ENCODE measurements at places on chromosomes 6 and 20.

DNA sequence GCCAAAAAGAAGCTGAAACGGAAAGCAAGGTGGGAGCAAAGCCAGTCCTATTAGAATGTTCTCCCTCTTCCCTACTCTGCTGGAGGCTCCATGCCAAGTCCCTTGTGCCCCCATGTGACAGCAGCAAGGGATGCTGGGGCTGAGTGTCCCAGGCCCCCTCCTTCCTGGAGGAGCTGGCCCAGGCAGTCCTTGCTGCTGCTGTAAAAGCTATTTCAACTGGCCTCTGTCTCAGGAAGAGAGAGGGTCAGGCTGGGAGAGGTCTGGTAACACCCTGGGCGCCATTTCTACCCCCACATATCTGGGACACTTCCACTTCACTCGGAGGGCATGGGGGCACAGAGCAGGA is 25.0 kb downstream of the TTBK1 start:
- DNase-seq = no peak

GRCh38 chr20:34755367-34755766 is 51.2 kb downstream of the TP53INP2 start:
- DNase-seq = no peak

- no peak for DNase-seq
Observed at GRCh38 chr6:16043171-16044135, 85.4 kb upstream of the MYLIP start.

- DNase-seq = no peak
Observed at GRCh38 chr20:13344671-13345070, 123.6 kb downstream of the ISM1 start.

- DNase-seq = no peak
Observed at GRCh38 chr6:71523548-71523947, 234.9 kb downstream of the OGFRL1 start.

GRCh38 chr6:34090529-34090928 is 55.4 kb downstream of the GRM4 start:
- no peak for DNase-seq

DNA sequence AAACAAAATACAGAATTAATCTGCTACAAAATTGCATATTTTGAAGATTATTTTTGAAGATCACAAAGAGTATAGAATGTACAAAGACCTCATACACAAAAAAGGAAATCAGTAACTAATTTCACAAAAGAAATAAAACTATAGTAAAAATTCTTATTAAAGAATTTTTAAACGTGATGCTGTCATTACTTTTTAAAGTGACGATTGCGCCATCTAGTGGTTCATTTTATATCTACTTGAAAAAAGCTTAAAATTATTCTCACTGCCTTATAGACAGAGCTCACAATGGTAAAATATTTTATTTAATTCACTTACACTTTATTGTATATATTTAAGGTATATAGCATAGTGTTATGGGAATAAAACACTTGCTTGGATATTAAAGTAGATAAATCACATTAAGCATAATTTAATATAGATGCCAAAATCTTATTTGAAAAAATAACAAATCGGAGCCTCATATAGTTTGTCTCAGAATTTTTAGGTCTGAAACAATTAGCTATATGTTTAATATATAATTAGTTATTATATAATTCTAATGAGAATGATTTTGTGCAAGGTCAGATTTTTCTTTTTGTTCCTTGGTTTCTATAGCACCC is 128.8 kb downstream of the PHF3 start:
- DNase-seq = peak; percentile 24

GRCh38 chr20:45019027-45019761 is 52.9 kb downstream of the STK4 start:
- DNase-seq = no peak

GRCh38 chr6:88810701-88811100 is 152.7 kb downstream of the RNGTT start:
- no peak for DNase-seq

- DNase-seq = no peak
Observed at GRCh38 chr6:36925809-36926208, 28.7 kb upstream of the PI16 start.

- DNase-seq = peak; percentile 31
Observed at GRCh38 chr6:13194852-13195251, 133.5 kb downstream of the TBC1D7 start.

DNA sequence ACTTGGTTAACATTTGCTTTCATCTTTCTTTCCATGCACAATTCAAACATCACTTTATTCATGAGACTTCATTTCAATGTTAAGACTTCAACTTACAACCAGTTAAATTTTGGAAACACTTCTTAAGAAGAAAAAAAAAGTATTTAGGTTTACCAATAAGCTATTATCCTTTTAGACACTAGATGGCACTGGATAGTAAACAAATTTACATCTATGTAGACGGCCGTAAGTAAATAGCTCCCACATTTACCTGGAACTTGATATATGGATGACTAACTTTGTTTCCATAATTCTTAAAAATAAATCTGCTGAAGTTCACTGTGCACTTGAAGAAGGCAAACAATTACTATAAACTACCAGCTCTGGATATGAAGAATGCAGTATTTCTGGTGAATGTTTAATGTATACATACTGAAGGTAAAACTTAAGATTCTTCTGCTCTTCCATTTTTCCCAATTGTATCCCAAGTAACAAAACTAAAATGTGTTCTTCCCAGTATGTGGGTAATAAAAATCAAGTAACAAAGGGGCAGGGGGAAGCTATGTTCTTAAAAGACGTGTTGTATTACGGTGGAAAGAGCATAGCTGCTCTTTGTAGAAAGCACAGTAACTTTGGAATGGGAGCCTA is 130.6 kb upstream of the C6orf118 start:
- DNase-seq = peak; percentile 39

DNA sequence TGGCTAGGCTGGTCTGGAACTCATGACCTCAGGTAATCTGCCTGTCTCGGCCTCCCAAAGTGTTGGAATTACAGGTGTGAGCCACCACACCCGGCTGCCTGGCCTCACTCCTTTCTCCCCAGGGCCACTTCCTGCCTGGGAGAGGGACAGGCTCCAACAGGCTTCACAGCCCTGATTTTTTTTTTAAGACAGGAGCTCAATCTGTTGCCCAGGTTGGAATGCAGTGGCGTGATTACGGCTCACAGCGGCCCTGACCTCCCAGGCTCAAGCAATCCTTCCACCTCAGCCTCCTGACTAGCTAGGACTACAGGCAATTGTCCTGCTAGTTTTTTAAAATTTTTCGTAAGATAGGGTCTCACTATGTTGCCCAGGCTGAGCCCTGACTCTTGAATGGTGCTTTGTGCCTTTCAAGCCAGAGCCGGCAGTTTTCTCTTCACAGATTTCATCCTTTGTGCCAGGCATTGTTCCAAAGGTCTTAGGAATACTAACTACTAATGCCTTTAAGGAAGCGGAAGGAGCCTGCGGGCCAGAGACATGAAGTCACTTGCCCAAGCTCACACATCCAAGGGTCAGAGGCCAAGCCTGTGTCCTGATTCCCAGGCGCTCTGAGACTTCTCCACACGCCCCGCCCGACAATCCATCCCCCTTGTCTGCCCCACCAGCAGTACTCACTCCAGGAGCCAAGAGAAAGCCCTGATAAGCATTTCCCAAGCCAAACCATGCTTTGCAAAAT is 19.2 kb downstream of the CAPN11 start:
- no peak for DNase-seq

GRCh38 chr6:100336876-100337275 is 127.8 kb downstream of the SIM1 start:
- DNase-seq = no peak

DNA sequence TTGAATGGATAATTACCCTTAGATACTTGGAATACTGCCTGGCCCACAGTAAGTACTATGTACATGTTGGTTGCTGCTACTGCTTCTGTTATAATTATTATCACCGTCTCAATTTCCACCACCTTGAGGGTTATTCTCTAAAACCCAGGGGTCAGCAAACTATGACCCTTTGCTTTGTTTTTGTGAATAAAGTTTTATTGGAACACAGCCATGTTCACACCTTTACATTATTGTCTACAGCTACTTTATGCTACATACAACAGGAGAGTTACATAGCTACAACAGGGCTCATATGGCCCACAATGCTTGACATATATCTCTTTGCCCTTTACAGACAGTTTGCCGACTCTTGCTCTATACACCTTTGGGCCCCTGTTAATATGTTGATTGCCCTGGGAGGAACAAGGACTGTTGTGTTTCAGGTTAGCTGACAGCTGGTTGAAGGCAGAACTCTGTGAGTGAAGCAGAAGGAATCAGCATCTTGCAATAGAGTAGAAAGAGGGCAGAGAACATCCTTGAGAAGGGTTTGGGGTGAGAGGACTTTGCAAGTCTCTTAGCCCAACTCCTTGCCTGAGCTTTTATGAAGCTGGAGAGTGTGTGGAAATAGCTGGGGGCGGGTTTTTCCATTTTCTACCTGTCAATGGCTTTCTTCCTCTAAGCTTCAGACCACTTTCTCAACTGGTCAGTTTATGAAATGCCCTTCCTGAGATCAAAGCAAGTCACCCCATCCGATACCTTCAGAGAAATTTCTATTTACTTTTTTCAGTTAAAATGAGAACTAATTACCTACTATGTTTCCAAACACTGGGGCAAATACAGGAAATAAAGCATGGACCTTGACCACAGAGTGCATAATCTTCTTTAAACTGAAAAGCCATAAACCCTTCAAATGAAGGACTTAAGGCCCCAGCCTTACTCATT is 3.5 kb upstream of the MEP1A start:
- no peak for DNase-seq

- DNase-seq = no peak
Observed at GRCh38 chr20:44523746-44524145, 1.9 kb upstream of the SERINC3 start.

DNA sequence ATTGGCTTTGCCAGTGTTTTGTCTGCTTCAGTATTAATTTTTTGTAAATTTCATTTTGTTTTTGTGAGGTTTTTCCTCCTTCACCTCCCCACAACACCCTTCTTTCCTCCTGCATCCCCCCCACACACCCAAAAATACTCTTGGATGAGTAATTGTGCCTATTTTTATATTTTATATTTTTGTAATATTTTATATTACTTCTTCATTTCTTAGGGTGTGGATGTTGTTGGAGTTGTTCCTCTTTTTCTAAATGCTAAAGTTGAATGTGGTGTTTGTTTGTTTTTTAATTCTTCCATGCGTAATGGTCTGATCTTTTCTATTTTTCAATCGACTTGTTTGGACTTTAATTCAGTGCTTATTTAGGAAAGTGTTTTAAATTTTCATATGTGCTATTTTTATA is 420.5 kb upstream of the SOX4 start:
- no peak for DNase-seq

DNA sequence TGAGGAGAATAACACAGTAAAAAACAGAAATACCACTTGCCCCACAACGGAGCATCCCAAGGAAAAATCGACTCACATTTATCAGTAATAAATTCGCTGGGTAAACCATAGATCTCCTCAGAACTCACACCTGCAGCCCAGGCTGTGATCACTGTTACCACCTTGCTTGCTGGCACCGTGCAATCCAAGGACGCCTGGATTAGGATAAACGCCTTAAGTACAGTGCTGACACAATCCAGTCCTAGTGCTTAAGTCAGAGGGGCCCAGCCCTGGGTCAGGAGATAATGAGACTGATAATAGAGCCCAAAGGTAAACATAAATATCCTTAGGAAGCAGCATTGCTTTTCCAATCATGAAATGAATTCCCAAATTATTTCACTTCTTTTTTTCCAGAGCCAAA is 62.5 kb downstream of the EPB41L2 start:
- DNase-seq = no peak

GRCh38 chr20:4192378-4193068 is 177.2 kb upstream of the RNF24 start:
- DNase-seq = no peak

- no peak for DNase-seq
Observed at GRCh38 chr20:19522071-19522801, 235.8 kb upstream of the RIN2 start.
